ENCODE measurements at places on chromosomes 4 and X.

DNA sequence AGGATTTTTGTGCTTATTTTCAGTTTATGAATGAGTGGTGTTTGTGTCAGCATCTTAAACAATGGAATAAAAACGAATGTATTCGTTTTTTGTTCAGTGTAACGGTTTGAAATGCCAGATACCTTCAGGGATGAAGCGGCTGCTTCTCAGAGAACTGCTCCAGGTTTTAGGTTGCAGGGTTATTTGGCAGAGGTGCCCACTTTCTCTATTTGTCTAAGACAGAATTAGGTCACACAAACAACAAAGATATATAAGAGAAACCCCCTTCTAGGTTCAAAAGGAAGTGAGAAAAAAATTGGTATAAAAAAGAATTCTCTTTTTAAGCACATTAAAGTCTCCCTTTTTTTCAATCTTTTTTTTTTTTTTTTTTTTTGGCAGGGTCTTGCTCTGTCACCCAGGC lies 98.9 kb downstream of the MFAP3L start:
- no peaks in the 10 kb centered on the region for H3K27me3 ChIP-seq
- H3K4me1 ChIP-seq, result no peaks in the 10 kb centered on the region

DNA sequence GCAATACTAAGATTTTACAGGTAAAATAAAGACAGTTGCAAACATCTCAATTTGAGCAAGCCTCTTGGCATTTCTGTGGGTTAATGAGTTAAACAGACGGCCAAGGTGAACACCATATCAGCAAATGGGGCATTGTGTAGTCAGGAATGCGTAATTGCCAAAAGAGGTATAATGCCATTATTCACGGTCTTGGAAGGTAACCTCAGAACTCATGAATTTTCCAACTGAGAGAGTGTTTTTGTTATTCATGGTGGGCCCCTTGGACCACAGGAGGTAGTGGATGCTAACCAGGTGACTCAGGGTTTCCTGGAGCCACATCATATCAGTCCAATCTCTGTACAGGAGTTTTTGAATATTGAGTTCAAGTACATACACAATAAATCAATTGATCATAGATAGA lies 368.0 kb upstream of the TECRL start:
- H3K27ac ChIP-seq, result no peak overlapping the region
- no peaks in the 10 kb centered on the region for H3K36me3 ChIP-seq
- no peaks in the 10 kb centered on the region for H3K27me3 ChIP-seq
- H3K4me3 ChIP-seq, result no peak overlapping the region
- no peak for DNase-seq

- no peaks in the 10 kb centered on the region for H3K27me3 ChIP-seq
- DNase-seq, result no peak
- H3K27ac ChIP-seq, result no peak overlapping the region
- no peaks in the 10 kb centered on the region for H3K4me1 ChIP-seq
- H3K36me3 ChIP-seq, result no peaks in the 10 kb centered on the region
- no peak overlapping the region for H3K4me3 ChIP-seq
Measured at GRCh38 chr4:125303821-125304220, 10.9 kb upstream of the FAT4 start.

- H3K27me3 ChIP-seq, result no peaks in the 10 kb centered on the region
- H3K36me3 ChIP-seq, result no peaks in the 10 kb centered on the region
- no peaks in the 10 kb centered on the region for H3K4me1 ChIP-seq
- no peak for DNase-seq
- no peak overlapping the region for H3K27ac ChIP-seq
Measured at GRCh38 chr4:106627051-106627450, 258.5 kb upstream of the GIMD1 start.

DNA sequence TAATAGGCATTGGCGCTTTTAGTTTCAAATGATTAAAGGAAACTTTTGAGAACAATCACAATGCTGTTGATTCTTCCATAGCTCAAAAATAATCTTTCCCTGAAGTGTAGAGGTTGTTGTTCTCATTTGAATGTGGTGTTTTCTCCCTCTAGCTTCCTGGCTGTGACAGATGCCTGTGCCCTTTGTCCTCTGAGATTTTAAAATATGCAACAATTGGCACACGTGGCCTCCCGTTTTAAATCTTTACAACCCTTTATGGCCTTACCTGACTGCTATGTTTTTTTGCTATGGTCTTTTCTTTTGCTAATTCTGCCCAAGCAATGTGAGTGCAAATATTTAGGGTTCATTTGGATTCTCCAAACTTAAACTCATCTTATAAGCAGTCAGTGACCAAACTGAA lies 22.9 kb upstream of the CASK start:
- H3K36me3 ChIP-seq, result no peaks in the 10 kb centered on the region
- no peaks in the 10 kb centered on the region for H3K4me1 ChIP-seq
- peak overlapping the region; percentile 83 for H3K27ac ChIP-seq
- no peaks in the 10 kb centered on the region for H3K27me3 ChIP-seq

GRCh38 chr4:105170711-105171110 lies 24.0 kb downstream of the TET2 start:
- no peak overlapping the region for H3K4me3 ChIP-seq
- H3K4me1 ChIP-seq, result no peaks in the 10 kb centered on the region
- no peak overlapping the region for H3K27ac ChIP-seq
- no peaks in the 10 kb centered on the region for H3K27me3 ChIP-seq

GRCh38 chr4:170008801-170009200 lies 17.4 kb downstream of the MFAP3L start:
- no peaks in the 10 kb centered on the region for H3K27me3 ChIP-seq
- H3K4me3 ChIP-seq, result no peak overlapping the region
- no peak for DNase-seq
- H3K27ac ChIP-seq, result no peak overlapping the region
